ENCODE measurements at places on chromosomes 2 and 18.

DNA sequence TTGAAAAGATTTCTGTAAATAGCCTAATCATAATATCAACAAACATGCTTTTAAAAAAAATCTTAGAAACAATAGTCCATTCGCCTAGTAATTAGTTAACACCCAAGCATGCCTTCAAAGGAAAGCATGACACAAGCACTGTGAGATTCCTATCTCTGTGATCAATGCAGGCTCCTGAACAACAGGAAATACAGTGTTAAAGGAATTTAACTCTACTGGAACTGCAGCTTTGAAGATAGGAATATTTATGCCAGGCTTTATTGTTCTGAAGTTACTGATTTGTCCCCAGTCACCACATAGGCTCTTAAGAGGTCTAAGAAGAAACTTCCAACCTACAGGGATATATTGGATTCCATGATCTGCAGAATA is 15.4 kb upstream of the FAM124B start:
- DNase-seq = no peak

GRCh38 chr2:72415241-72415661 is 267.6 kb upstream of the CYP26B1 start:
- DNase-seq = no peak

DNA sequence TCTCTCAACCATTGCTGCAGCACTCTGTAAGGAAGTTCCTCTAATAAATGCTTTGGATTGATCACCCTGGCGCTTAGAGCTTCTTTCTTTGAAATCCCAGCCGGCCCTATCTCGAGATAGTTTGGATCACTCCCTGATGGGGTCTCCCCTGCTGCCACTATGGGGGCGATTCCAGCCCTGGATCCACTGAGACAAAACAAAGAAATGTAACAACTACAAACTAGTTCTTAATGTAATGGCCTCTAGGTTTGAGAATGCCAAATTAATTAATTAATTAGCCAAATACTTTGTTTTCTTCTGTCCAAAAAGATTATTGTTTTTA is 15.2 kb downstream of the SRSF7 start:
- no peak for DNase-seq

DNA sequence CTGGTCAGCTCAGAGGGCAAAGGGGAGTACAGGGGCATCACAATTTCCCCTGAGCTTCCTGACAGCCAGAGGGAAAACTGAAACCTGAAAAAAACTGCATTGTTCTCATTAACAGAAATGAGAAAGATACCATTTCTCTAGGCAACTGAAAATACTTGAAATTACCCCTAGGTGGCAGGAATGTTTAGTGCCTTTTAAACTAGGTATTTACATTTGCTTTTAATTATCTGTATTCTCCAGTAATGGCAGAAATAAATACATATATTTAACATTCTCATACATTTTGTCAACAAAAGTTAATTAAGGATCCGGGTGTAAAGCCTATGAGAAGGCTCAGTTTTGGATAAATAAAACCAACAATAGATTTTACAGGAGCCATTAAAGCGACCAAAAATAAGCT is 34.5 kb downstream of the RPL31 start:
- no peak for DNase-seq

DNA sequence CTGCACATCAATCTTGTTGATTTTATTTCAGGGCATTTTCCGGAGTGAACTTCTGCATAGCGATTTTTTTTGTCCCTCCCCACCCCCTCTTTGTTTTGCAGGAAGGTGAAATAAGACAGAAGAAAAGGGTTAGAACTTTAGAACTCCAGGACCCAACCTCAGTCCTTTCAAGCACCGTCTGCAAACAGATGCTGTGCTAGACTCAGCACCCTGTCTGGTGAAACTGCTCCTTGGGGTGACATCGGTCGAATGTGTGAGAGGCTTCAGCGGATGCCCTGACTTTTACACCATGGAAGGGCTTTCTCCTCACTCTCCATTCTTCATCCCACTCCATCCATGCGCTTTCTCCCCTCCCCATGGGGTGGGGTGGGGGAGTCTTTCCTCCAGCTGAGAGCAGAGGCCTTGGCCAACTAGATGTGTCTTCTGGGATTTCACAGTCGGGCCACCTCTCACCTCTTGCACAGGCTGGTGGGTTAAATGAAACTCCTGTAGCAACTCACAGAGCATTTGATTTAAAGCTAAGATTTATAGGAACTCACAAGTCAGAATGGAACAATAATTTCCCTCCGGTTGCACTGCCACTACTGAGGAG is 43.3 kb upstream of the EDAR start:
- DNase-seq = no peak

- no peak for DNase-seq
Measured at GRCh38 chr2:236365258-236366048, 101.2 kb upstream of the ASB18 start.

- DNase-seq = no peak
Measured at GRCh38 chr2:145304501-145304900, 784.6 kb upstream of the ZEB2 start.

- no peak for DNase-seq
Measured at GRCh38 chr2:227383686-227384085, 4.1 kb downstream of the SCYGR1 start.

- no peak for DNase-seq
Measured at GRCh38 chr2:176106581-176107539, at the start of gene HOXD11. HOXD11 (plus strand) TSS chr2:176107280; CDS start chr2:176107356, 76 bp downstream.

- DNase-seq = no peak
Measured at GRCh38 chr2:128774320-128775216, 455.9 kb upstream of the HS6ST1 start.

DNA sequence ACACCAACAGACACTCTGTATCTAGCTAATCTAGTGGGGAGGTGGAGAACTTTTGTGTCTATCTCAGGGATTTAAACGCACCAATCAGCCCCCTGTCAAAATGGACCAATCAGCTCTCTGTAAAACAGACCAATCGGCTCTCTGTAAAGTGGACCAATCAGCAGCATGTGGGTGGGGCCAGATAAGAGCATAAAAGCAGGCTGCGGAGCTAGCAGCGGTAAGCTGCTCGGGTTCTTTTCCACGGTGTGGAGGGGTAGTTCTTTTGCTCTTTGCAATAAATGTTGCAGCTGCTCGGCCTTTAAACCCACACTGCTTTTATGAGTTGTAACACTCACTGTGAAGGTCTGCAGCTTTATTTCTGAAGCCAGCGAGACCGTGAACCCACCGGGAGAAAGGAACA is 51.3 kb upstream of the FOXI3 start:
- DNase-seq = no peak

DNA sequence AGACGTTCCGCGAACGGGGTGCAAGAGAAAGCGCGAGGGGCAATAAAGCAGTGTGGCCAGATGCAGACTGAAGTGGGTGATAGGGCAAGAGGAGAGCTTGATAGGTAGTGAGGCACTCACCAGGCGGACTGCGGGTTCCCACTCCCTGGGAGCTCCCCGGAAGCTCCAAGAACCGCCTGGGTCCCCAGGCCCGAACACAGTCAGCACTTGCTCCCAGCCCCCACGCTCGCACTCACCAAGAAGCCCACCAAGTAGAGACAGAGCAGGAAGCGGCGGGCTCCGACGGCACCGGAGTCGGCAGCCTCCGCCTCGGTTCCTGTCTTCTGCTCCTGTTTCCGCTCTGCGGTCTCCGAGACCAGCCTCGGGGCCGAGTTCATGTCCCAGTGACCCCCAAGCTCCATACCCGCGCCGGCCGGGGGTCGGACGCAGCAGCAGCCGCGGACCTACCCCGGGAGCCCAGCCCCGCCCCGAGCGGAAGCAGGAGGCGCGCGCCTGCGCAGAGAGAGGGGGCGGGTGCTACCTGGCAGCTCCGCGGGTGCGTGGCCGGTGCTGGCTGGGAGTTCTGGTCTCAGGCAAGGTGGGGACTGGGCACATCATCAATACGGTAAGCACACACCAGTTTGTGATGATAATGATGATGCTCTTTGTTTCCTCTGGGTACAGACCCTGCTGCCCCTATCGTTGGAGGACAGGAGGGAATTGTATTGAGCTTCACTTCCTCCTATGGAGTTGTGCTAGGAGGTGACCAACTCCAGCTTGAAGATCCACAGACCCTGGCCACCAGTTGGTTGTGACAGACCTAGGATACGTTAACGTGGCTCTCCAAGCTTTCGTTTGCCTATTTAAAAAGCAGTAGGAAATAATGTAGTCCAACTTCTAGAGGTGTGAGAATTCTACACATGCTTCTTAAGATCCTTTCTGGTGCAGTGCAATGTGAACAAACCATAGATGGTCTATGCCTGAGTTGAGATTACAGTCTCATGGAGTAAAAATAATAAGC is 25.1 kb upstream of the TMEM182 start:
- DNase-seq = peak; percentile 76

DNA sequence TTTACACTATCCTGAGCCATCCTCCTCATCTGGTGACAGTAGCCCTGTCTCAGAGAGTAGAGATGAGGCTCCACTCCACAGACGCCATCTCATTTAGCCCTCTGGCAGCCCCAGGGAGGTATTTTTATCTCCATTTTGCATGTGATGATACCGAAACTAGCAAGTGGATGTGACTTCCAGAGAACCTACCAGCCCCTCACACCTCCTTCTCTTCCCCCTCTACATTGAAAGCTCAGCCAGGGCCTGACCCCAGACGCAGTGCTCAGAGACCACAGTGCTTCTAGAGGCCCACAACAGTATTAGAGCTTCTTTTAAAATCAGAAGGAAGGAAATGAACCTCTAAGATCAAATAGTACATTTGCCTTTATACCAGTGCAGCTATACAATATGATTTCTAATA is 8.3 kb downstream of the GYPC start:
- no peak for DNase-seq

DNA sequence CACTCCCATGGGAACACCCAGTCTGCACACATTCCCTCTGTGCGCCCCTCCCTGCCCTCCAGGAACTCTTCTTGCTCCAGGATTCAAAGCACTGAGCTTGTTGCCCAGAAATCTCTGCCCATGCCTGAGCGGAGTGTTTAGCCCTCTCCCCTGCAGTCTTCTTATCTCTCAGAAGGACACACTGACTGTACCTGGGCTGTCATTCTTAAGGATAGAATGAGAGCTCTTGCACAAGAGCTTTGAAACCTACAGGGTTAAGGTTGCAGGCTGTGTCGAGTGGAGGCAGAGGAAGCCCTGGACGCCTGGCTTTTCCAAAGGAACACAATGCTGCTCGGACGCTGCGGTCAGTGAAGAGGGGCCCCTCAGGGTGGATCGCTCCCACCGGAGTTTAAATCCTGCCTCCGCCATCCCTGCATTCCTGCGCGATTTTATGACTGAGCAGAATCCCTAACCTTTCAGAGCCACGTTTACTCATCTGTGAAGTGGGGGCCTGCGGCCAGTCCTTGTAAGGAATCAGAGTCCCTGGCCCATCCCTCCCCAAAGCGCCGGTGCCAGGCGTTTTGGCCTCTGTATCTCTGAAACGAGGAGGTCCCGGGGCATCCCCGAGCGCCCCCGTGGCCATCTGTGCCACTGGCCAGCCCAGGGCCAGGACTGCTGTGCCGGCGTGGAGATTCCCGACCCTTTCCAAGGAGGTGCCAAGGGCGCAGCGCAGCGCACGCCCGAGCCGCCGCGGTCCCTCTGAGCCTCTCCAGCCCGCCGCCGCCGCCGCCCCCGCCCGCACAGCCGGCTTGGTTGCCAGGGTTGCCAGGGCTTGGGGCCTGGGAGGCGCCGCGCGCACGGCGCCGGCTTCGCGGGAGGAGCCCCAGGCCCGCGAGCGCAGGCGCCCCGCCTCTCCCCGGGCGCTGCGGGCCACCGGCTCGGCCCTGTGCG is 58.9 kb downstream of the FAM168B start:
- DNase-seq = peak; percentile 17

- DNase-seq = no peak
Measured at GRCh38 chr18:12597760-12598159, 60.1 kb downstream of the SPIRE1 start.

GRCh38 chr2:55165626-55166025 is 66.5 kb downstream of the CLHC1 start:
- no peak for DNase-seq

All from stimulated activated CD4-positive, alpha-beta T cell treated with anti-CD3 and anti-CD28 coated beads, Interleukin-4, amount 100 ng/mL, for 48 hours (primary cell).